Chondrocyte (in vitro differentiated cells): ENCODE measurements at places on chromosomes 7 and 10.

GRCh38 chr7:79979437-79979836 is 155.2 kb upstream of the GNAI1 start:
- H3K4me1 ChIP-seq: peaks cover 14% of the 10 kb centered on the region
- H3K27me3 ChIP-seq: no peaks in the 10 kb centered on the region
- no peak for DNase-seq
- no peak overlapping the region for H3K4me3 ChIP-seq
- H3K36me3 ChIP-seq: no peaks in the 10 kb centered on the region

GRCh38 chr7:71442492-71443190 is 310.7 kb downstream of the GALNT17 start:
- H3K4me1 ChIP-seq: peaks cover 19% of the 10 kb centered on the region
- H3K27me3 ChIP-seq: no peaks in the 10 kb centered on the region
- H3K4me3 ChIP-seq: no peak overlapping the region
- peaks cover 5% of the 10 kb centered on the region for H3K36me3 ChIP-seq
- DNase-seq: no peak

GRCh38 chr10:30763918-30764317 is 134.4 kb upstream of the LYZL2 start:
- no peak overlapping the region for H3K4me3 ChIP-seq
- H3K4me1 ChIP-seq: peaks cover 10% of the 10 kb centered on the region
- no peaks in the 10 kb centered on the region for H3K27me3 ChIP-seq

DNA sequence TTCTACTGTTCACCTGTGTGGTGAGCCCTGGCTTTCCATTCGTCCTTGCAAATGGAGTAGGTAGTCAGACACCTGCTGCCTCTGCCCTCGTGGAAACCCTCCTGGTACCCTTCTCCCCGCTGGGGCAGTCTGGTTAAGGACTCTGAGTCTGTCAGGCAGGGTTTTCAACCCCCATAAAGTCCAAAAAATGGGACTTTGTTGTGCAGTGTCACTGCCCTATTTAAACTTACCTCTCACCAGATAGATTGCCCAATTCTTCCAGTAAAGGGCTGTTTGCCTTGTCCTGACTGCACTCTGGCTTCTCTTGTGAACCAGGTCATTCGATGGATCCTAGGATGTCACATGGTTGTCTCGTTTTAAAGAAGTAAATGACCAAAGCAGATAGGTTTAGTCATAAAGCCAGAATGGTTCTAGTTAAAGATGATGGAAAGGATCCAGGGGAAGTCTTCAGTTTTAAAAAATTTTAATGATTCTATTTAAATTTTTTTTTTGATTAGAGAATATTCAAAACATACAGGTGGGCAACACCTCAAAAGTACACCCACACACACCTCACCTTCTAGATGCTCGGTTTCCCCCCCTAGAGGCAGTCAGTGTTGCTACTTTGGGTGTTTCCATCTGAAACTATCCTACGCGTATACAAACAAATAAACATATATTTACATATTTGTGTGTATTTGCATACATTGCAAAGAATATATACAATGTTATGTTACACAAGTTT is 22.0 kb downstream of the TMEM176B start:
- no peak overlapping the region for H3K27ac ChIP-seq
- no peak overlapping the region for H3K4me3 ChIP-seq
- H3K27me3 ChIP-seq: peaks cover 31% of the 10 kb centered on the region
- peaks cover 3% of the 10 kb centered on the region for H3K4me1 ChIP-seq
- DNase-seq: no peak
- peaks cover 5% of the 10 kb centered on the region for H3K36me3 ChIP-seq

GRCh38 chr7:80540836-80541235 is 29.0 kb upstream of the GNAT3 start:
- peaks cover 30% of the 10 kb centered on the region for H3K4me1 ChIP-seq
- no peaks in the 10 kb centered on the region for H3K27me3 ChIP-seq
- peaks cover 2% of the 10 kb centered on the region for H3K36me3 ChIP-seq
- H3K27ac ChIP-seq: no peak overlapping the region
- no peak for DNase-seq
- H3K4me3 ChIP-seq: no peak overlapping the region

DNA sequence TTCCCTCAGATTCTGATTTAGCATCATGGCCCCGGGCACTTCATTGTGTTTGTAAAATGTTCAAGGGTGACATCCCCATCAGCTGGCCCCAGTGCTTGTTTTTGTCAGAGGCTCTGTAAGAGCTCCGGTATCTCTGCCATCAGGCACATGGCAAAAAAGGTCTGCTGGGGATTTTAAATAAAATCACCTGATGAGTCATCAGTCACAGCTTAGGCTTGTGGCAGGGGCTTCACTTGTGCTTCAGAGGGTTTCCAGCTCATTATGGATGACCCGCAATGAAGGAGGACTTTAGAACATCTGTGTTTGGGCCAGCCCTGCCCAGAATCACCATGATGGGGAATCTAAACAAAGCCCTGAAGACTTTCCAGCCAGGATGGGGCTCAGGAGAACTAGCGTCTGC is 259.9 kb downstream of the ZEB1 start:
- no peak overlapping the region for H3K4me3 ChIP-seq
- H3K36me3 ChIP-seq: no peaks in the 10 kb centered on the region
- DNase-seq: no peak
- peaks cover 8% of the 10 kb centered on the region for H3K4me1 ChIP-seq
- H3K27me3 ChIP-seq: no peaks in the 10 kb centered on the region

GRCh38 chr10:71124921-71125748 is 87.2 kb upstream of the UNC5B start:
- peaks cover 3% of the 10 kb centered on the region for H3K4me1 ChIP-seq
- H3K27me3 ChIP-seq: peaks cover 45% of the 10 kb centered on the region
- peaks cover 8% of the 10 kb centered on the region for H3K36me3 ChIP-seq
- H3K27ac ChIP-seq: no peak overlapping the region

DNA sequence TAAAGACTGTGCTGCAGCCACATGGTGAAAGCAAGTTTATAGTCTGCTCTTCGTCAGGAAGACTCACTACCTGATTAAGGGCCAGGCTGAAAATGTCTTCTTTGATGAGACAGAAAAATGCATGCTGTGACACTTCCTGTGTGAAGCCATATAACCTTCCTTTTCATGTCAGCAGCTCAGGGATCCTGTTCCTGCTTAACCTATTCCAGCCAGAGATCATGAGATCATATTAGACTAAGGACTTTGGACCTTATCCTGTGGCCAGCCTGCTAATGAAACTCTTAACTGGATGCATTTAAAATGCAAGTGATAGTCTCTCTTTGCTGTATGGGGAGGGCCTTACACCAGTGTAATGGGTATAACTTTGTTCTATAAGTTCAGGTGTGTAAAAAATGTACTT is 165.2 kb downstream of the PTEN start:
- H3K27me3 ChIP-seq: no peaks in the 10 kb centered on the region
- H3K4me3 ChIP-seq: no peak overlapping the region
- peaks cover 17% of the 10 kb centered on the region for H3K4me1 ChIP-seq
- H3K36me3 ChIP-seq: no peaks in the 10 kb centered on the region
- no peak for DNase-seq

GRCh38 chr10:97475936-97476594 is 22.2 kb downstream of the MMS19 start:
- H3K4me1 ChIP-seq: peaks cover under 1% of the 10 kb centered on the region
- H3K27me3 ChIP-seq: no peaks in the 10 kb centered on the region
- no peak overlapping the region for H3K4me3 ChIP-seq

DNA sequence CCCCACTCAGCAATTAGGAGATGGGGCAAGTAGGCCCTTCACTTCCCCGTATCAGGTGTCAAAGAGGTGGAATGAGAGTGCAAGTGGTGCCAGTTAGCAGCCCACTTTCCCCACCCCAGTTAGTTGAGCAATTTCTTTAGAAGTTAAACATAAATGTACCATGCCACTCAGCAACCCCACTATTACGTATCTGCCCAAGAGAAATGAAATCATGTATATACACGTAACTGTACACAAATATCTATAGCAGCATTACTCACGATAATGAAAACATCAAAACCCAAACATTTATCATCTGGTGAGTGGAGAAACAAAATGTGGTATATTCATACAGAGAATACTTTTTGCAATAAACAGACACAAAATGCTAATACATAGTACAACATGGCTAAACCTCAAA is 50.4 kb downstream of the IMMP2L start:
- no peak overlapping the region for H3K27ac ChIP-seq
- no peaks in the 10 kb centered on the region for H3K4me1 ChIP-seq
- no peaks in the 10 kb centered on the region for H3K27me3 ChIP-seq
- no peak for DNase-seq

GRCh38 chr10:5970527-5970926 is 6.8 kb downstream of the IL15RA start:
- no peaks in the 10 kb centered on the region for H3K36me3 ChIP-seq
- H3K27ac ChIP-seq: no peak overlapping the region
- no peaks in the 10 kb centered on the region for H3K4me1 ChIP-seq

DNA sequence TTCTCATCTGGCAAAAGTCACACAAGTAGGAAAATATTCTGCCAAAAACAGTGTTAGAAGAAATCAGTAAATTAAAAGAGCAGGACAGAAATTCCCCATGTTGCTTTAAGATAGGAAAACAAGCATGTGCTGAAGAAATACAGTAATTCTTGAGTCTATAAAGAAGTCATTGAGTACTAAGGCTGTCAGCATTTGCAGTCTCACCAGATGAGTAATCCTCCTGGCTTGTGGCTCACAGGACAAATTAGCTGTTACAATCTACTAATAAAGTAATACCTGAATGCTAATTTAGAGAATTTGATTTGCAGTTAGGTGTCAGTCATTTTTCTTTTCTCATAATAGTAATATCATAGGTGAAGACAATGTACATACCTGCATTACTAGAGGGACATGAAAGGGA is 1158.9 kb upstream of the CELF2 start:
- H3K27me3 ChIP-seq: no peaks in the 10 kb centered on the region
- H3K4me3 ChIP-seq: no peak overlapping the region
- H3K36me3 ChIP-seq: no peaks in the 10 kb centered on the region
- peaks cover 5% of the 10 kb centered on the region for H3K4me1 ChIP-seq
- no peak for DNase-seq

GRCh38 chr10:90530521-90530920 is 327.3 kb downstream of the HTR7 start:
- no peak overlapping the region for H3K4me3 ChIP-seq
- no peaks in the 10 kb centered on the region for H3K36me3 ChIP-seq
- H3K27me3 ChIP-seq: peaks cover 24% of the 10 kb centered on the region
- no peak overlapping the region for H3K27ac ChIP-seq

DNA sequence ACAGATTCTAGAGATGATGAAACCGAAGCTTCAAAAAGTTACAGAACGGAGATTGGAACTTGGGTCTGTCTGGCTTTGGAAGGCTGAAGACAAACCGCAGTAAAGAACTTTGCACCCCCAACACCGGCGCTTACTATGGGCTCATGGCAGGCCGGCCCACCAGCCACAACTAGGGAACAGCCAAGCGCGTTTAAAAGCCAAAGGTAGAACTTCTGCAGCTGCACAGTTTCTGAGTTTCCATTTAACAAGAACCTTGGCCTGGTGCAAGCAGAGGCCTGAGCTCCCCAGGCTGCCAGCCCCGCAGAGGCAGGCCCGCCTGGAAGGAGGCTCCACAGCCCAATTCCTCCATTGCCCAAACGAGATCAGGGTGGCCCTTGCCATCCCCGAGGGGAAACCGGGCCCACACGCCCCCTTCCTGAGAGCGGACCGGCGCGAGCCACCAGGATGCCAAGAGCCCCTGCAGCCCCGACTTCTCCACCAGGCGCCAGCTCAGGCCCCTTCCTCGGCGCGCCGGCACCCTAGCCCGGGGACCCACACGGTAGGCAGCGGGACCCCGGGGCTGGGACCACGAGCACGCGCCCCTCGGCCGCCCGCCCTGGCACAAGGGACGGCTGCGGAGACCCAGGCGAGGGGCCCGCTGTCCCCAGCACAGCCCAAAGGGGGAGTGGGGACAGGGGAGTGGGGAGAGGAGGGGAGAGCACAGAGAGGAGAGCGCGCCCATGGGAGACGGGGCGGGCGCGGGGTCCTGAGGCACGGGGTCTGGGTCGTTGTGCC is 566 bp downstream of the MAD1L1 start:
- no peak for DNase-seq
- H3K36me3 ChIP-seq: peaks cover 11% of the 10 kb centered on the region
- H3K4me1 ChIP-seq: peaks cover 16% of the 10 kb centered on the region
- peak overlapping the region; percentile 82 for H3K27ac ChIP-seq
- H3K27me3 ChIP-seq: no peaks in the 10 kb centered on the region

DNA sequence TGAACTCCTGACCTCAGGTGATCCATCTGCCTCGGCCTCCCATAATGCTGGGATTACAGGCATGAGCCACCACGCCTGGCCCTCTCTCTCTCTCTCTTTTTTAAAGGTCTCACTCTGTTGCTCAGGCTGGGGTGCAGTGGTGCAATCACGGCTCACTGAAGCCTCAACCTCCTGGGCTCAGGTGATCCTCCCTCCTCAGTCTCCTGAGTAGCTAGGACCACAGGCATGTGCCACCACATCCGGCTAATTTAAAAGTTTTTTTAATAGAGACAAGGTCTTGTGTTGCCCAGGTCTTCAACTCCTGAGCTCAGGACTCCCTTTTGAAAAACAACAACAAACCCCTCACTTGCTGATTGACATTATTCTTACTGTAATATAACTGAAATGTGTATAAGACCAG is 11.6 kb downstream of the PALD1 start:
- no peak for DNase-seq
- no peak overlapping the region for H3K4me3 ChIP-seq
- no peaks in the 10 kb centered on the region for H3K27me3 ChIP-seq
- no peak overlapping the region for H3K27ac ChIP-seq
- no peaks in the 10 kb centered on the region for H3K36me3 ChIP-seq

GRCh38 chr10:124214610-124215375 is 121.4 kb upstream of the CHST15 start:
- H3K27ac ChIP-seq: no peak overlapping the region
- H3K4me1 ChIP-seq: peaks cover 18% of the 10 kb centered on the region
- H3K4me3 ChIP-seq: no peak overlapping the region
- peaks cover 7% of the 10 kb centered on the region for H3K36me3 ChIP-seq
- peaks cover 12% of the 10 kb centered on the region for H3K27me3 ChIP-seq

DNA sequence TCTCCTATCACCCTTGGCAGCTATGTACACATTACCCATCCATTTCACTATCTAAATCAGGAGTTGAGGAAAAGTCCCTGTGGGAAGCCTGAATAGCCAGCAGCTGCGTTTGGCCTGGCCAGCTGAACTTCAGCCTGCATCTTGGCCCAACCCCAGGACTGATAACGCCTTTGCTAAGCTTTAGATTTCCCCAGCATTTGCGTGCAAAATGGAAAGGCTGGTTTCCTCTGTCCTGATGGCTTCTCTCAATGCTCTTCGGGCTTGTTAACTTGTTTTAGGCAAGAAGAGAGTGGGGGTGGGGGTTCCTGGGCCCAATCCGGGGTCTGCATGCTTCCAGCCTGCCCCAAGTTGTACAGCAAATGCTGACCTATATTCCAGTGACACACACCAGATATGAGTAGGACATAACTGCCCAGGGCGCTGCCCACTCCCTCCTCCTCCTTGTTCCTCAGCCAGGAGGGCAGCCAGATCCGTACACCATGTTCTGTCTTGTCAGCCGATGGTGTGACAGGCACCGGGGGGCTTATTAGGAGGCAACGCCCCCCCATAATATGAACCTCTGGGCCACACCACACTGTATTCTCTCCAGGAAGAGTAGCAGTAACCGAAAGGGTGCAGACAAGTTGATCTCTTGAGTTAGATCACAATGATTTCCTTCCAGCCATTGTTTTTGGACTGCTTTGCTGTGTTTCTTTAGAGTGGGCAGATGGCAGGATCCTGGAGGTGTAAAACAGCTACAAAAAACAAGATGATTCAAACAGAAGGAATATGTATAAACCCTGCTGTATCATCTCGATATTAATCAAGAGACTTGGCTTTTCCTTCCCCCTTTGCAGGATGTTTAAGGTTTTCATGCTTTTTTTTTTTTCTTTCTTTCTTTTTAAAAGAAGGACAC is 339.0 kb downstream of the RNLS start:
- H3K4me1 ChIP-seq: peaks cover 38% of the 10 kb centered on the region
- no peaks in the 10 kb centered on the region for H3K27me3 ChIP-seq
- no peak for DNase-seq
- H3K27ac ChIP-seq: peak overlapping the region; percentile 4

- H3K4me3 ChIP-seq: no peak overlapping the region
- H3K4me1 ChIP-seq: no peaks in the 10 kb centered on the region
- H3K36me3 ChIP-seq: no peaks in the 10 kb centered on the region
- peaks cover 4% of the 10 kb centered on the region for H3K27me3 ChIP-seq
These were observed 33.7 kb upstream of the TNRC18 start for GRCh38 chr7:5457245-5457735.
